ENCODE measurements at places on chromosomes 1 and 21.

DNA sequence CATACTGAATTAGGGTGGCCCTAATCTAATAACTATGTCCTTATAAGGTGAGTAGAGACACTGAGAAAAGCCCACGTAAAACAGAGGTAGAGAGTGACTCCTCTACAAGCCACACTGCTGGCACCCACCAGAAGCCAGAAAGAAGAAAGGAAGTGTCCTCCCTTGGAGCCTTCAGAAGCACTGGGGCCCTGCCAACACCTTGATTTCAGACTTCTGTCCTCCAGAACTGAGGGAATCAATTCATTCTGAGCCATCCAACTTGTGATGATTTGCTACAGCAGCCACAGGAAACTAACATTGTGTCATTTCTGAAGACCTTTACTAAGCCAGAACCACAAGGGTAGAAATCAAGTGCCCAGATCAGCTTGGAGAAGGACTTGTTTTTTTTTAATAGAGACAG is 15.0 kb downstream of the GNB1 start:
- DNase-seq, result no peak

- no peak for DNase-seq
These were observed 6.5 kb upstream of the SLX9 start for GRCh38 chr21:44933199-44933917.

DNA sequence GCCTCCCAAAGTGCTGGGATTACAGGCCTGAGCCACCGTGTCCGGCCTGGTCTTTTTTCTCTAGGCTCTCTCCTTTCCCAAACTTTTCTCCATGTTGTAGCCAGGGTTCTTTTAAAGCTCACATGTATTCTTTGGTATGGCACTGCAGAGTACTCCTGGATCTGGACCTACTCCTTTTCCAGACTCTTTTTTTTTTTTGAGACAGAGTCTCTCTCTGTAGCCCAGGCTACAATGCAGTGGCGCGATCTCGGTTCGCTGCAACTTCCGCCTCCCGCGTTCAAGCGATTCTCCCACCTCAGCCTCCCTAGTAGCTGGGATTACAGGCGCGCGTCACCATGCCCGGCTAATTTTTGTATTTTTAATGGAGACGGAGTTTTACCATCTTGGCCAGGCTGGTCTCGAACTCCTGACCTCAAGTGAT is 602 bp upstream of the MED18 start:
- no peak for DNase-seq

- DNase-seq, result peak; percentile 57
These were observed 3.2 kb downstream of the LRRC42 start for GRCh38 chr1:53949023-53949990.

DNA sequence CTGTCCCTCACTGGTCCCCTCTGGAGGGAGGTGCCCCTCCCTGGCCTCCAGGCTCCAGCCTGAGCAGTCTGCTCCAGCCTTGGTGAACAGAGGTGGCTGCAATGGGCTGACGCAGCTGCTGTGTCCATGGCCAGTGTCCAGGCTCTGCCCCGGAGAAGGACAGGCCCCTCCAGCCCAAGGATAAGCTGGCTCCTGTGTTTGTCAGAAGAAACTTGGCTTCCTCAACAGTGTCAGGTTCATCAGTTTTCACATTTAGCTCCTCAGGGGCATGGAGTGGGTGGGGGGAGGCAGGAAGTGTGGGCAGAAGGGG is 402.8 kb downstream of the MATN1 start:
- no peak for DNase-seq

DNA sequence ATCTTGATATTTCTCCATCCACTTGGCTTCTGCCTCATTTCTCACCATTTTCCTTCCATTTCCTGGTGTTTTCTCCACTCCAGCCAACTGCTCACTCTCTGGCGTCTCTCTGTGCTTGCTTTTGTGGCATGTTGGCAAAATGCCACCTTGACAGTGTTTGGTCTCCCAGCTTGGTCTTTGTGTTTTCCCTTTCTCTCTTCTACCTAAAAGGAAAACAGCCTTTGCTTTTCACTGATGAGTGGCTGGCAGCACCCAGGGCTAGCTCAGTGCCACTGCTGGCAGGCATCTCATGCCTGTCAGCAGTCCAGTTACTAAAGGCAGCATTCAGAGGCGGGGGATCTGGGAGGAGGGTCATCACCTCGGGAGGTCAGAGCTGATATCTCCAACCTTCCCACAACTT is 55.3 kb upstream of the DSCAM start:
- no peak for DNase-seq

DNA sequence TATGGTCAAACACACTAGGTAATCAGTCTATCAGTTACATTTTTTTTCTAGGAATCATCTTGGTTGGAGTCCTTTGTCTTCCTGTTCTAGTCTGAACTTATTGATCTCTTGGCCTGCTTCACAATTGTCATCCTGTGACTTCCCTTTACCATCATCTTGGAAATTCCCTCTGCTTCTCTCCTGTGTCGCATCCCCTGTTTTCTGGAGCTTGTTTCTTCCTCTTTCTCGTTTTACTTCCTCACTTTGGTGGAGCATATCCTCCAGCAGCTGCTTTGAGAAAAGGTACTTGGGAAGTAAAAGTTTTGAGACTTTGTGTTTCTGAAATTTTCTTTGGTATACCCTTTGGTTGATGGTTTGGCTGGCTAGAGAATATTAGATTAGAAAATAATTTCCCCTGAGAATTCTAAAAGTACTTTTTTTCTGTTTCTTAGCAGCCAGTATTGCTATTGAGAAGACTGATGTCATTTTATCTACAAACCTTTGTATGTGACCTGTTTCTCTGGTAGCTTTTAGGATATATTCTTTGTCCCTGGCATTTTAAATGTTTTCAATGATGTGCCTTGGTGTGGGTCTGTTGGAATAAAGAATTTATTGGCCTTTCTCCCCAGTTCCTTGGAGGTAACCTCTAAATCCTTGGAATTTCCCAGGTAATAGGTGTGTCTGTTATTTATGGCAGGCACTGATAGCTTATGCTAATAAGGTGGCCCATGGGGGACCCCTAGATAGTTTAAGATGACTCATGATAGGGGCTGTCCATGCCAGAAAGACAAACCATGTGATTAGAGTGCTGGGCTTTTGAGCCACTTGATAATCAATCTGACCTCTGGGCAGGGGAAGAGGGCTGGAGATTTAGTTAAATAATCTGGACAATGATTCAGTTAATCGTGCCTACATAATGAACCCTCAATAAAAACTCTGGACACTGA is 6.1 kb upstream of the MYCL start:
- no peak for DNase-seq

DNA sequence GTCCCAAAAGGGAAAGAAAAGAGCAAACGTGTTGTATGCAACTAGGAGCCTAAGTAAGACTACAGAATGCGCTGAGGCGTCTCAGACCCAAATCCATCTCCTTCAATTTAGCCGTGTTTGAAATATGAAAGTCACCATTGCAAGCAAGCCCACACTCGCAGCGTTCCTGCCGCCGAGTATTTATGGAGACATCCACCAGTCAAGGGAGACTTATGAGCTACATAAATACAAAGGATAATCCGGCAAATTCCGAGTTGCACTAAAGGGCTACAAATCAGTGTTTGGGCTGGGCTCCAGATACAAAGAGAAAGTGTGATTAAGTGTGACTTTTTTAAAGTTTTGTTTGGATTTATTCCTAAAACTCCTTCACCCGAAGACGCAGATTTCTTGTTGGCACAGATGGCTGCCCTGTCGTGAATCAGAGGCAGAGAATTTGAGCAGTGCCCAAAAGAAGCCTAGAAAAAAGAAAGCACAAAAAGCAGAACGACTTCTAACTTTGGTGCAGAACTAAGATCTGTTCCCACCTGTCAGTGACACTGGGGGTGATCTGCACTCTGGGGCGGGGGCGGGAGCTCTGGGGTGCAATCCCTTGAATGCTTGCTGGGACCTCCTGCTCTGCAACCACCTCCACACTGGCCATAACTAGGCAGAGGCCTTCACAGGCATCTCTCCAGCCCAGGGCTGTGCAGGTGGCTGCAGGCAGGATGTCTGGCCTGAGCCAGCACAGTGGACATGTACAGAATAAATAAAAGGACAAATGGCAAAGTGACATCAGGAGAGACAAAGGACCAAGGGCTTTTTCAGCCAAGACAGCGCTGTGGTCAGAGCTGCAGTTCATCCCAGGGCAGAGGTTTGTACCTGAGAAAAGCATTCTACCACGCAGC is 489.7 kb downstream of the NPHP4 start:
- no peak for DNase-seq
